Thymus (tissue), 14 donors: ENCODE measurements at places on chromosomes 7 and 10. TPM values are rescaled to one million over a fixed set of nuclear protein-coding genes. Genes with fewer than 3 reads are reported as not detected.

GRCh38 chr7:133650069-133650468 lies 397.2 kb downstream of the EXOC4 start:
- no peak for DNase-seq

GRCh38 chr7:28064437-28064836 lies 116.2 kb downstream of the JAZF1 start:
- DNase-seq, result no peak

DNA sequence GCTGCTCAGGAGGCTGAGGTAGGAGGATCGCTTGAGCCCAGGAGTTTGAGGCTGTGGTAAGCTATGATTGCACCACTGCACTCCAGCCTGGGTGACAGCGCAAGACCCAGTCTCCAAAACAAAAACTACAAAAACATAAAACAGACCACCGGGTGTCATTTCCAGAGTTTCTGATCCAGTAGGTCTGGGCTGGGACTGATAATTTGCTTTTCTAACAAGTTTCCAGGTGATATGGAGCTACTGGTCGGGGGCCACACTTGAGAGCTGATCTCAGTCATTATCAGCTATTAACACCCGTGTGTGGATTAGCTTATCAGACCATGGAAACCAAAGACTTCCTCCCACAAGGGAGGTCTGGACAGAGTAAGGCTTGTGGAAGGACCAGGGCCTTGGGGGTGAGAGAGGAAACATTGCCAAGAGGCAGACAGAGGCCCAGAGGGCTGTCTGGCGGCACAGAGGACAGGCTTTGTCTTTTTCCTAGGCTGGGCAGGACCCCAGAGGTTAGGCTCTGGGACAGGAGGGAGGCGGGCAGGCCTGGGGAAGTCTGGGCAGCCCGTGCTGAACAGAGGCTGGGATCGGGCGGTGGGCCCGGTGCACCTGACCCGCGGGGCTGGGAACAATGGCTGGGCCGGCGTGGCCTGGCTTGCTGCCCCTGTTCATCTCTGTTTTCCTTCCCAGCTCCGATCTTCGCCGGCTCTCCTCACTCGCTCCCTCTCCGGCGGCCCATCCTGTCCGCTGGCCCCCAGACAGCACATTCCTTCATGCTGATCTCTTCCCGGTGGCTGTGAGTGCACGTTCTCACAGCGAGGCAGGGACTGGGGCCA lies 25.2 kb downstream of the TMEM270 start:
- DNase-seq, result no peak

Gene ANKRD61
- 0.05 TPM for total RNA-seq

Gene TMEM176B
- 23.4 TPM for total RNA-seq

DNA sequence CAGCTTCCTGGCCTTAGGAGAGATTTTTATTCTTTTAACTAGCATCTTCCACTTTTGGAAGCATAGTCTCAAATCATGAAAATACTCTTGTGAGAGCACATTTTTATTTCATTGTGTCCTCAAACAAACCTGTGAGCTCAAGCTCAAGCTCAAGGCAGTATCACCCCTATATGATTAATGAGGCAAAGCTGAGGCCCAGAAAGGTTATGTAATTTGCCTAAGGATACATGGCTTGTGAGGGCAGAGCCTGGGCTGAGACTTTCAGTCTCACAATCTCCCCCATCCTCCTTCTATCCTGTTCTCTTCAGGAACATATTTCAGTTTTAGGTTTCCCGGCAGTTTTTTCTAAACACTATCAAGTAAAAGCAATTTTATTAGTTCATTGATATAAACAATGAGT lies 359.5 kb downstream of the PTEN start:
- DNase-seq, result no peak
